Neural progenitor cell (in vitro differentiated cells): ENCODE measurements at places on chromosomes 6 and 20. TPM values are rescaled to one million over a fixed set of nuclear protein-coding genes. Genes with fewer than 3 reads are reported as not detected.

GRCh38 chr6:36641543-36641942 is 37.0 kb upstream of the CDKN1A start:
- H3K27ac ChIP-seq: no peak overlapping the region
- no peak overlapping the region for H3K4me3 ChIP-seq
- H3K27me3 ChIP-seq: no peaks in the 10 kb centered on the region
- H3K36me3 ChIP-seq: no peaks in the 10 kb centered on the region
- peaks cover 10% of the 10 kb centered on the region for H3K4me1 ChIP-seq

GRCh38 chr6:147621961-147622360 is 113.5 kb downstream of the SAMD5 start:
- no peak for DNase-seq
- H3K27ac ChIP-seq: no peak overlapping the region
- no peaks in the 10 kb centered on the region for H3K36me3 ChIP-seq
- no peaks in the 10 kb centered on the region for H3K27me3 ChIP-seq

GRCh38 chr20:51285684-51286083 is 256.8 kb downstream of the NFATC2 start:
- H3K4me1 ChIP-seq: no peaks in the 10 kb centered on the region
- H3K4me3 ChIP-seq: no peak overlapping the region
- no peaks in the 10 kb centered on the region for H3K27me3 ChIP-seq
- no peak for DNase-seq

EGFL8 gene
- total RNA-seq: 3.8 and 16.1 TPM in 2 replicates

TAP2 gene
- total RNA-seq: 2.8 and 2.9 TPM in 2 replicates
